Stimulated activated naive CD8-positive, alpha-beta T cell treated with anti-CD3 and anti-CD28 coated beads, Interleukin-15, amount 100 ng/mL, for 72 hours (primary cell): ENCODE measurements at places on chromosomes 16 and 17.

GRCh38 chr17:27541301-27542023, 85.2 kb downstream of the KSR1 start:
- no peak for DNase-seq

- DNase-seq = no peak
These were observed 74.8 kb downstream of the USP31 start for GRCh38 chr16:23074423-23074822.

GRCh38 chr17:48499248-48499647, 31.6 kb downstream of the HOXB1 start:
- DNase-seq = no peak

DNA sequence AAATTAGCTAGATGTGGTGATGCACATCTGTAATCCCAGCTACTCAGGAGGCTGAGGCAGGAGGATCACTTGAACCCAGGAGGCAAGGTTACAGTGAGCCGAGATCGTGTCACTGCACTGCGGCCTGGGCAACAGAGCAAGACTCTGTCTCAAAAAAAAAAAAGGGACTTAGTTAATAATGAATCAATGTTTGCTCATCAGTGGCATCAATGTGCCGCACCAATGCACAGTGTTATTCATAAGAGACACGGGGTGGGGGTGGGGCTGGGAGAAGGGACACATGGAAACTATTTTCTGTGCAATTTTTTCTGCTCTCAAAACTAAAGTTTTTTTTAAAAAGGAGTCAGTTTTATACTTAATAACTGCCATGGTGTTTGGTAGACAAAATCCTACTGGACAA, 6.8 kb upstream of the ATP2C2 start:
- no peak for DNase-seq

DNA sequence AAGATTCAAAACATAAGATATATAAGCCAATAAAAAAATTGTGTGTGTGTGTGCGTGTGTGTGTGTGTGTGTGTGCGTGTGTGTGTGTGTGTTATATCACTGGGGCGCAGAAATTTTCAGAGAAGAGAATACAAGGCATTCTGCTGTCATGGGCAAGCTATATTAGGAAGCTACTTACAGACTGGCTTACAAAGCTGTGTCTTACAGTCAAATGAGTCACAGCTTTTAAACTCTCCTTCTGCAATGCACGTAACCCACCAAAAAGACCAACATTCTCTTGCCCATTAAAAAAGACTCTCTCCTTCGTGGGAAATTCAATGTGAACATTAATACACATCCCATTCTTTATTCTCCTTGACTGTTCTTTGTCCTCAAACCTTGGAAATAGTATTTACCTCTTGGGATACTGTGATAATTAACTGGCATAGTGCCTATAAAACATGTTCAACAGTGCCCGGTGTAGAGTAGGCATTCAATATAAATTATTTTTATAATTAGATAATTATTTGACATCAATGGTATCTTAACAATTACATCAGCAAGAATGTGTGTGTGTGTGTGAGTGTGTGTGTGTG, 860.4 kb upstream of the SOX9 start:
- DNase-seq = no peak

DNA sequence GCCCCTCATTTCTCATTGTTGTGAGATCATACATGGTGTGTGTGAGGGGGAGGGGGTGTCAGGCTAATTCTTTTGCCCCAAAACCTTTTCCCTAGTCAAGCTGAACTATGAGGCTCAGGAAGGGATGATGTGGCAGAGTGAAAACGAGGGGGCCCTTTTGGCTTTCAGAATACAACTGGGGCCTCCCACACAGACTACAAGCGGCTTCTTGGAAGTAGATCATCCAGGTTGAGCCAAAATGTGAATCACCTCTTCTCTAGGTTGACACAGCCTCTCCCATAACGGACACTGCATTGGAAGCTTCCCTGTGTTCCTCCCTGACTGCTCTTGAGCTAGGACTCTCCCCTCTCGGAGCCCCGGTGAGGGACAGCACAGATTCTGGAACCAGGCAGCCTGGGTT, 2.3 kb upstream of the ALKBH5 start:
- DNase-seq = peak; percentile 27

DNA sequence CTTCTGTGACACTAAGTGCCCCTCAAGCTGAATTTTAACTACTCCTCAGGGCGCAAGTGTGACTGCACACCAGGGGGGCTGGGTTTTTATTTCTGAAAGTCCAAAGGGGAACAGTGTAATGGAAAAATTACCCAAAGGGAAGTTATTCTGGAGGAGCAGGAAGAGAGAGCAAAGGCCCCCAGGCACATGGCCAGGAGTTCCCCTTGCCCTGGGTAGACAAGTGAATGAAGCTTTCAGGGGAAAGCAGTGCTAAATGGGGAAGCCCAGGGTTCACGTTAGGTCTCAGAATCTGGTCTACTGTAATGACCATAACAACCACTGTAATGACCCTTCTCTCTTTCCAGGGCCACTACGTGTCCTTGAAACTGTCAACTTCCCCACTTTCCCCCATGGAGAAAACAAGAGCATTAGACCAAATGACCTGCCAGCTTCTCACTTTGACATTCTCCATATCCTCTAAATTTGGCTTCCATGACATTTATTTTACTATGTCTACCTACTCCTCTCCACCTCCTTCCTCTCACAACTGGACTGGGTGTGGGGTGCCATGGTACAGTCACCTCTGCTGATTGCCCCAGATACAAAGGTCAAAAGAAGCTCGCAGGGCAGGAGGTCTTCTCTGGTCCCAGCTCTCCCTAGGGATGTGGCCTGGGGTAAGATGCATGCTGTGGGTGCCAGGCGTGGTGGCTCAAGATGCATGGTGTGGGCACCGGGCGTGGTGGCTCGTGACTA, 34.1 kb upstream of the MMP2 start:
- no peak for DNase-seq

DNA sequence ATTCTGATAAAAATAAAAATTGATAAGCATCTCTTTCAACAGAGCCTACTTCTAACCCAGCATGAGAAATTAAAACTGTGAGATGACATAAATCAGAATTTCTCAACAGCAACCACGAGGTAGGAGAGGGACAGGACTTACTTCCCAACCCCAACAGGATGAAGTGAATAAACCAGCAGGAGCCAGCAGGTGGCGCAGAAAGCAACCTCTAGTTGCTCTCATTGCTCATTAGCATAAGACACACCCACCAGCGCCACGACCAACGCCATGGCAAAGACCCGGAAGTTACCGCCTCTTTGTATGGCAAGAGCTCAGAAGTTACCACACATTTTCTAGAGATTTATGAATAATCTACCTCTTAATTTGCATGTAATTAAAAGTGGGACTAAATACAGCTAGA, 189.4 kb upstream of the CDH8 start:
- peak; percentile 17 for DNase-seq

DNA sequence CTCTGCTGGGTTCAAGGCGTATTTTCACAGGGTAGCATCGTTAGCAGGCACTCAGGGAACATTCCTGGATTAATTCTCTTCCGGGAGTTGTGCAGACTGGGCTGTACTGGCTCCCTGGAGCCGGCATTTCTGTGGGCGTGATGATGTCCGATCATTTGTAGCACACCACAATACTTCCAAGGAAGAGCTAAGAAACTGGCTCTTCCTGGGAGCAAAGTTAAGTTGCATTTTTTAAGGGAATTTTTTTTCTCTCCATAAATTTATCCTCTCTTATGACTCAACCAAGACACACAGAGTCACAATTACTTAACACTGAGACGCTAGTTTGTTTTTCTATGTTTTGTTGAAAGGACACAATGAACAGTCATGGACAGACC, 211.6 kb upstream of the FOXF1 start:
- DNase-seq = no peak

- DNase-seq = no peak
These were observed 26.6 kb downstream of the GSE1 start for GRCh38 chr16:85639529-85640253.

GRCh38 chr17:29643817-29644160, 21.1 kb upstream of the CORO6 start:
- no peak for DNase-seq
